ENCODE measurements at places on chromosomes 11 and 22.

GRCh38 chr11:87331273-87331672, 293.5 kb downstream of the TMEM135 start:
- no peak for DNase-seq

DNA sequence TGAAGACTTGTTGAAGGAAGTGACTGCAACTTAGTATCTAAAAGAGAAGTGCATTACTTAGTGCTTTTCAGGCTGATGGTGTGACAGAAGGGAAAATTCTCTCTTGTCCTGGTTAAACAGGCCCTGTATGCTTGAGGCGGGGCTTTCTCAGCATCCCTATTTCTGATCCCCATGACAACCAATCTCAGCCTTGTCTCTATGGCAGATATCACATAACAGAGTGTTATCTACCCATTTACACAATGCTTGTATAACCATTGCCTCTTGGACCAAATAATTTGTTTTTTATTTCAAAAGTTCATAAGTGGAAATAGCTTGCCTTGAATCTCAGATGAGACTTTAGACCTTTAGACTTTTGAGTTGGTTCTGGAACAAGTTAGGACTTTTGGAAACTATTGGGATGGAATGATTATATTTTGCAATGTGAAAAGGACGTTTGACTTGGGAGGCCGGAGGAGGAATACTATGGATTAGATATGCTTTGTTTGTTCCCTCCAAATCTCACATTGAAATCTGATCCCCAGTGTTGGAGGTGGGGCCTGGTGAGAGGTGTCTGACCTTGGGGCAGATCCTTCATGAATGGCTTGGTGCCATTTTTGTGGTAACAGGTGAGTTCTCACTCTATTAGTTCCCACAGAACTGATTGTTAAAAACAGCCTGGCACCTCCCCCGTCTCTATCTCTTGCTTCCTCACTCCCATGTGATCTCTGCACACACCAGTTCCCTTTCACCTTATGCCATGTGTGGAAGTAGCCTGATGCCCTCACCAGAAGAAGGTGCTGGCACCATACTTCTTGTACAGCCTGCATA, 3.1 kb upstream of the GLYAT start:
- no peak for DNase-seq

GRCh38 chr11:14578541-14578956, 58.4 kb upstream of the PSMA1 start:
- DNase-seq = peak; percentile 4

DNA sequence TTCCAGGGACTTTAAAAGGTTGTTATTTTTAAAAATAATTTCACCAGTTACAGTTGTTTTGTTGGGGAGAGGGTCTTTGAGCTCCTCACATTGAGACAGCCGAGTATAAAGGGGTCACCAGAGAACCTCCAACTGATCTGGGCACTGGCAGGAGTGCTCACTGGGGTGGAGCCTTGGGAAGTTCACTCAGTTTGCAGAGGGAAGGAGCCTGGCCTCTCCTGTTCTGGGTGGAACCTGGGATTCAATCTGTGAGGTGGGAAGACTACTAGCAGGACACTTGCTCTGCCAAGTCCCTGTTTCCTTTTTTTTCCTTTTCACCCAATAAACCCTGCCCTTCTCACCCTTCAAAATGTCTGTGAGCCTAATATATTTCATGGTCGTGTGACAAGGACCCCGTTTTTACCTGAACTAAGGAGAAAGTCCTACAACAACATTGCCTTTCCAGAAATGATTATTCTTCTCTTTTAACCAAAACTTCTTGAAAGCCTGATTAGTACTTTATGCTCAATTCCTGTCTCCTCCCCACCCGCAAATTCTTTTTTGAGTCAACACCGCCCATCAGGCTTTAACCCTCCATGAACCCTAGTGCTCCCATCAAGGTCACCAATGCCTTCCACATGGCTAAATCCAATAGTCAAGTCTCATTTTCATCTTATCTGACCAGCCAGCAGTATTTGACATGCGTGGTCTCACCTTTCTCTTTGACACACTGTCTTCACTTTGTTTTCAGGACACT, 22.0 kb upstream of the MSANTD2 start:
- no peak for DNase-seq

GRCh38 chr11:111417766-111418435, 38.8 kb upstream of the POU2AF1 start:
- peak; percentile 94 for DNase-seq

DNA sequence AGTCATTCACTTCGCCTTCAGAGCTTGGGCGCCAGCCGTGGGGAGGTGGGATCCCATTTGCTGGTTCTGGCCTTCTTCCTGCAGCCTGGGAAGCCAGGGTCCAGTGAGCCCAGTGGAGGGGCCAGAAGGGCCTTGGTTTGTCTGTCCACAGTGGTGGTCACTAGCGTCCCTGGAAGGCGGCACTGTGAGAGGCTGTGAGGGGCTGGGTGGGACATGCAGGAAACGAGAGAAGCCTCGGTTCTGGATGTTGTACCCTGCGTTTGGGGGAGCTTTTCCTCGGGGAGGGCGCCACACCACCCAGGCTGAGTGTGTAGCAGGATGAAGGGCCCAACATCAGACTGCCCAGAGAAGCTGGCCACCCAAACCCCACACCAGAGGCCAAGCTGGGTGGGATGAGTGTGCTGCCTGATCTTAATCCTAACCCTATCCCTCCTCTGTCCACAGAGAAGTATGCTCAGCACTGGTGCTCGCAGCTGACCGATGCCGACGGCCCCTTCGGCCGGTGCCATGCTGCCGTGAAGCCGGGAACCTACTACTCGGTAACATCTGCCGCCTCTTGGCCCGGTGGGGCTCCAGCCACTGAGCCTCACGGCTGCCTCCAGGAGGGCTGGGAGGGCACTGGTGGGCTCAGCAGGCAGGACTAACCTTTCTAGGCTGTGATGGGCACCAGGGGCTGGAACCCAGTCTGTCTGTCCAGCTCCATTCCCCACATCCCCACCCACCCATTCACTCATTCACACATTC, 14.4 kb downstream of the MUC5AC start:
- DNase-seq = no peak

DNA sequence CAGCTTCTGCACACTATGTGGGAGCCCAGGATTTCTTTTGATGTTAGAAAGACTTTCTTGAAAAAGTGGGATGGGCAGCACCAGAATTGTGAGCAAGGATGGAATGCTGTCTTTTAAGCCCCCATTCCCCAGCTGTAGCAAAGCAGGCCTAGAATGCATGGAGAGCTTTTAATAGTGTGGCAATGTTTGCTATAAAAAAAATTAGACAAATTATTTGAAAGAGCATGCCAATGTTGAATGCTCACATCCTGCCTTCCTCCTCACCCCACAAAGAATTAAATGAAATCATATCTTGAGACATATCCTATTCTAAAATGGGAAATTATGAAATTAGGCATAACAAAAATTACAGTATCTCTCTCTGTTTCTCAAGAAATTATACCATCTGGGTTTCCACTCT, 154.7 kb downstream of the C11orf91 start:
- DNase-seq = peak; percentile 36

DNA sequence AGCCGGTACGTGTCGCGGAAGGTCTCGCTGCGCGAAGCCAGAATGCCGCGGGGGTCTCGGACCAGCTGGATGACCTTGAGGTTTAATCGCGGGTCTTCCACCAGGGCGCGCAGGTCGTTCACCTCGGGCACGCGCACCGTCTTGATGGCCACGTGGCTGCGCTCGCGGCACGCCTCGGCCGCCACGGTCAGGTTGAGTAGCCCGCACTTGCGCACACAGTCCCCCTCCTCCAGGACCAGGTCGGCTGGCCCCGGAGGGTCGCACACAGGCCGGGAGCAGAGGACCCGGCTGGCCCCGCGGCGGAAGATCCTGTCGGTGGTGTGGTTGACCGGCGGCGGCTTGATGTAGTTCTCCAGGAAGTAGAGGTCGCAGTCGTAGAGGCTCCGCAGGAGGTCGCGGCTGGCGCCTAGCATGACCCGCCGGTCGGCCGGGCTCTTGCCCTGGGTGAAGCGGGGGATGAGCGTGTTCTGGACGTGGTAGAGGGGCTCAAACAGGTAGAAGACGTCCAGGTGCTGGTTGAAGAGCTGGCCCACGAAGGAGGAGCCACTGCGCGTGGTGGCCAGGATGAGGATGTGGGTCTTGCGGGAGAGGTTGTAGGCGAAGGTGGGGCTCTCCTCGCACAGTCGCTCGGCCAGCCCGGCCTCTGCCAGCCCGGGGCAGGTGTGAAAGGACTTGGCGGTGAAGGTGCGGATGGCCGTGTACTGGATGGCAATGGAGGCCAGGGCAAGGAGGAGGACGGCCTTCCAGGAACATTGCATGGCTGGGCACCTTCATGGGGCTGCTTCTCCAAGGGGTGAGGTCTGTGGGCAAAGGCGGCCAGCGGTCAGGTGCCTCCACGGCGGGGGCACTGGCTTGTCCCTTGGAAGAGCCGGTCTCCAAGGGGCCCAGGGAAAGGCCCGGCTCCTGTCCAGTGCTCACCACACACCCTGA, 15.0 kb downstream of the CHST1 start:
- no peak for DNase-seq

- no peak for DNase-seq
Observed at GRCh38 chr22:50339945-50340879, 2.9 kb upstream of the PPP6R2 start.

DNA sequence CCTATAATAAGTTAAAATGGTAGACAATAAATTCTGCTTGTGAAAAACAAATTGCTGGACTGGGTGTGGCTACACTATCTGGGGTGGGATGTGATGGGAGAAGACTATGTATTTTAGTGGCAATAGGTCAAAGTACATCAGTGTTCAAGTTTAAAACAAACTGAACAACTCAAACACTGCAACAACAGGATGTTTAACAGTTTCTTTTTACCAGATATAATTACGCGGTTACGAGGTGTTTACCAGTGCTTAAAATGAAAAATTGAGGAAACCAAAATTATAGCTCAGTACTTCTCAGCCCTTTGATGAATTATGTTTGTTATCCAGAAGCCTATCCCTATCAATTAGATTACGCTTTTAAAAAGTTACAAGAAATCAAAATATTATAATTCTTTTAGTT, 3.2 kb downstream of the PRDM10 start:
- no peak for DNase-seq

GRCh38 chr11:28347371-28347770, 239.2 kb downstream of the METTL15 start:
- DNase-seq = no peak
